Coronary artery (tissue), 2 donors: ENCODE measurements at places on chromosomes 7 and 10.

DNA sequence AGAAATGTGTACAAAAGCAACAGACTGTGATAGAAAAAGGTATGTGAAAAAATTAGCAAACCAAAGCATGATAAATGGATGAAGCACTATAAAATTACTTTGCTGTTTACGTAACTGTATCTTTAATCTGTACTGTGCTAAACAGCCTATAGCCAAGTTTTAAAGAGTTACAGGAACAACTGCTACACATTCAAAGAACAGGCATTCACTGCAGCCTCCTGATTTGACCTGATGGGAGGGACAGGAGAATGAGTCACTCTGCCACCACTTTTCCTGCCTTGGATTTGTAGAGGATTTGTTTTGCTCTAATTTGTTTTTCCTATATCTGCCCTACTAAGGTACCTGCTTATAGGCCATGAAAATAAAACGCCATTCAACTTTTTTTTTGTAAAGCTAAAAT lies 116.1 kb downstream of the FANK1 start:
- no peak for DNase-seq

DNA sequence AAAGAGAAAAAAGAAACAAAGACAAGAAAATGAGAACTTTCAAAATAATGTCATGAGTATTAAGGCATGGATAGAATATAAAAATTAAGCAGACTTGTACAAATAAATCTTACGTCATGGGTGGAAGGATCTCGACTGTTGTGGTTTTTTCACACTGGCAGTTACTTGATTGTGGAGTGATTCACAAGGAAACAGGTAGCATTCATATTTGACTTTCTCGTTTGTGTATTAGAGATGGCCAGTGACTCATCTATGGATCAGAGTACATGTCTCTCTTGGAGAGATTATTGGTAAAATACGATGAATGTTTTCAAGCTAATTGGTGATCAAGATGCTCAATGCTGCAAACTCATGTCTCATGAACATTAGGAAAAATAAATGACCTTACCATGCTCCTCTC lies 564.3 kb downstream of the GATA3 start:
- DNase-seq = no peak

GRCh38 chr7:155545348-155545747 lies 1.0 kb downstream of the CNPY1 start:
- no peak for DNase-seq

DNA sequence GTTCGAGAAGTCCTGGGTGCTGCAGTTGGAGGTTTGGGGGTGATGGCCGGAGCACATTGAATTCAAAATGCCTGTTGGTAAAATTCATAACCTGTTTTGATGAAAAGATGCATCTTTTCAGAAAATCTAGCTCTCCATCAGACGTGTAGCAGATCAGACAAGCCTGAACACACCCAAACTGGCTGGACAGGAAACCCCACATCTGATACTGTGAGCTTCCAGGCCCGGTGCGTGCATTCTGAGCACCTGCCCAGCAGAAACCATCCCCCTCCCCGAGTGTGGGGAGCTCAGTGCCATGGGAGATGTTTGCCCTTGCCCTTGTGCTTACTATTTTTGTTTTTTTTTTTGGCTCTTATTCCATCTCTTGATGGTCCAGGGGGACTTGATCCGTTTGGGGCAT lies 417.1 kb downstream of the TCERG1L start:
- no peak for DNase-seq

DNA sequence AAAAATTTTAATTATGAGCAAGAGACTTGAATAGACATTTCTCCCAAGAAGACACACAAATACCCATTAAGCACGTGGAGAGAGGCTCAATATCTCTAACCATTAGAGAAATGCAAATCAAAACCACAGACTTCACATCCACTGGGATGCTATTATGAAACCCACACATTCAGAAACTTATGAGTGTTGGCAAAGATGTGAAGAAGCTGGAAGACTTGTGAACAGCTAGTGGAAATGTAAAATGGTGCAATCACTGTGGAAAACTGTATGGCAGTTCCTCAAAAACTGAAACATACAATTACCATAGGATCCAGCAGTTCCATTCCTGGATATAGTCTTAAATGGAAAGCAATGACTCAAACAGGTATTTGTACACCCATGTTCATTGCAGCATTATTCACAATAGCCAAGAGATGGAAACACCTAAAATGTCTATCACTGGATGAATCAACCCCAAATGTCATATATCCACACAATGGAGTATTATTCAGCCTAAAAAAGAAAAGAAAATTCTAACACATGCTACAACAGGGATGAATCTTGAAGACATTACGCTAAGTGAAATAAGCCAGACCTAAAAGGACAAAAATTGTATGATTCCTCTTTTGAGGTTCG lies 53.5 kb upstream of the FRMD4A start:
- no peak for DNase-seq

- DNase-seq = no peak
Observed at GRCh38 chr10:125079091-125079600, 81.2 kb downstream of the CTBP2 start.

GRCh38 chr7:32531402-32531801 lies 36.1 kb downstream of the AVL9 start:
- no peak for DNase-seq

GRCh38 chr7:372932-373791 lies 83.2 kb downstream of the FOXL3 start:
- DNase-seq = no peak

DNA sequence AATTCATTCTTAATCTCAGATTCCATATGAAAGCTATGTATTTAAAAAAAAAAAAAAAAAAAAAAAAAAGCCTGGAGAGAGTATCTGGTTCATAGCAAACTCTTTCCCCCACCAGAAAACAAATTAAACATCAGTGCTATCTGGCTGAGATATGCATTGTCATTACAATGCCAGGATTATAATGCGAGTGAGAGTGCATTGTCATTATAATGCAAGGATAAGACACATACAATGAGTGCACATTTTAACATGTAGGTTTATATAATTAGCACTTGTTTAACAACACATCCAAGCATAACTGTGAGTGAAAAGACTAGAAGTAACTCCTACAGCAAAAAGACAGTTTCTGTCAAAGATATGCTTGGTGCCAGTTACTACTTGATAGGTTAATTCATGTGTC lies 48.1 kb downstream of the ITPRID1 start:
- DNase-seq = no peak

DNA sequence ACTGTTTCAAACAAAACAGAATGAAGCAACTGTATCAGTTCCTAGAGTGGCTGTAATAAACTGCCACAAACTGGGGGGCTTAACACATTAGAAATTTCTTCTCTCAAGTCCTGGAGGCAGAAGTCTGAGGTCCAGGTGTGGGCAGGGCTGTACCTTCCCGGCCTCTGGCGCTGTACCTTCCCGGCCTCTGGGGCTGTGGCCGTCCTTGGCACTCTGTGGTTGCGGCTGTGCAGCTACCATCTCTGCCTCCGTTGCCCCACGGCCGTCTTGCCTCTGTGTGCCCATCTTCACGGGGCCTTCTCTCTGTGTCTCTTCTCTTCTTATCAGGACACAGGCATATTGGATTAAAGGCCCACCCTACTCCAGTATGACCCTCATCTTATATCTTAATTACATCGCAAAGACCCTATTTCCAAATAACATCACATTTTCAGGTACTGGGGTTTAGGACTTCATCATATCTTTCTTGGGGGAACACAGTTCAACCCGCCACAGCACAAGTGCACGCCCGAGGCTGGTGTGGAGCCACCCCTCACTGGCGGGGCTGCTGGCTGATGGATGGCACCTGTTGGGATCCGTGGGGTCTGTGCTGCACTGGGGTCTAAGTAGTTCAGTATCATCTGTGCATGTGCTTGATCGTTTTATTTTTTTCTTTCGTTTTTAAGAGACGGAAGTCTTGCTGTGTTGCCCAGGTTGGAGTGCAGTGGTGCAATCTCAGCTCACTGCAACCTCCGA lies 123.2 kb downstream of the ACTR3B start:
- DNase-seq = no peak
